Forelimb muscle (tissue), 1 donor: ENCODE measurements at places on chromosomes 12 and 14.

DNA sequence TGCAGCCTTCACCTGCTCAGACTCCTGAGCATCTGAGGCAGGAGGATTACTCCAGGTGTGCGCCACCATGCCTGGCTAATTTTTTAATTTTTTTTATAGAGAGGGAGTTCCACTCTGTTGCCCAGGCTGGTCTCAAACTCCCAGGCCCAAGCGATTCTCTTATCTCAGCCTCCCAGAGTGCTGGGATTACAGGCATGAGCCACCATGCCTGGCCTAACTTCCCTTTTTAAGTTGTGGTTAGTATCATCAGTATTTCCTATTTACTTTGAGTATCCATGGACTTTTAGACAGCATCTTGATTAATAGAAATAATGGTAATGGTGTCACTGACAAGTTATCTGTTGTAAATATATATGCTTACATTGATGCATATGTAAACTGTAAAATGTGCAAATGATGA, 116.9 kb downstream of the FGD4 start:
- no peak for DNase-seq

- no peak for DNase-seq
Observed at GRCh38 chr12:84741692-84742091, 170.9 kb downstream of the SLC6A15 start.

DNA sequence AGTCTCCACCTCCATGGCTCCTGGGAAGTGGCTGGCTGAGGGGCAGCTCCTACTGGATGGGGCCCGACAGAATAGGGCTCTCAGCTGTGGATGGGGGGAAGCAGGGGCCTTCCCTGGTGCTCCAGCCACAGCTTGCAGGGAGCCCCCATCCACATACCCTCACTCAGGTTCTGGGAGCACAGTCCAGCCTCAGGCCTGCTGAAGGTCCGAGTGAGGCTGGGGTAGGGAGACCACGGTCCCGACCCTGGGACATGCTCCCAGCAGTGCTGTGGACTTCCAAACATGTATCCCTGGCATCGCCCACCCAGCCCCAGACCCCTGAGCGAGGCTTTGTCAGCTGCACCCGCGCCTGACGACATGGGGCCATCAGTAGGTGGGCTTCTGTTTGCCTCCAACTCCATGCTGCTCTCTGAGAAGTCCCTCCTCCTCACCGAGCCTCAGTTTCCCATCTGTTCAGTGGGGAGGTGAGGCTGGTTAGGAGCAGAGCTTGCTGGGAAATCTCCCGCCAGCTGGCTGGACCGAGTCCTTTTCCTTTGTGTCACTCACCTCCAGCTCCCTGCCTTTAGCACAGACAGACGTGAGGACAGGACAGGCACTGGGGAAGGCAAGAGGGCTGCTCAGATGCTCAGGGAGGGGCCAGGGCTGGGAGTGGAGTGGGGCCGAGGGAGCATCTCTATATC, 9.1 kb upstream of the ATG101 start:
- no peak for DNase-seq

GRCh38 chr14:94787092-94787491, 17.2 kb upstream of the GSC start:
- no peak for DNase-seq

DNA sequence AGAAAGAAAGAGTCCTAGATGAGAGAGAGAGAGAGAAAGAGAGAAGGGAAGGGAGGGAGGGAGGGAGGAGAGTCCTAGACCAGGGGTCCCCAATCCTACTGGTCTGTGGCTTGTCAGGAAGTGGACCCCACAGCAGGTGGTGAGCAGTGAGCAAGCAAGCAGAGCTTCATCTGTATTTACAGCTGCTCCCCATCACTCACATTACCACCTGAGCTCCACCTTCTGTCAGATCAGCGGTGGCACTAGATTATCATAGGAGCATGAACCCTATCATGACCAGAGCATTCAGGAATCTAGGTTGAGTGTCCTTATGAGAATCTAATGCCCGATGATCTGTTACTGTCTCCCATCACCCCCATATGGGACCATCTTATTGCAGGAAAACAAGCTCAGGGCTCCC, 39.2 kb upstream of the AMN1 start:
- DNase-seq, result no peak

DNA sequence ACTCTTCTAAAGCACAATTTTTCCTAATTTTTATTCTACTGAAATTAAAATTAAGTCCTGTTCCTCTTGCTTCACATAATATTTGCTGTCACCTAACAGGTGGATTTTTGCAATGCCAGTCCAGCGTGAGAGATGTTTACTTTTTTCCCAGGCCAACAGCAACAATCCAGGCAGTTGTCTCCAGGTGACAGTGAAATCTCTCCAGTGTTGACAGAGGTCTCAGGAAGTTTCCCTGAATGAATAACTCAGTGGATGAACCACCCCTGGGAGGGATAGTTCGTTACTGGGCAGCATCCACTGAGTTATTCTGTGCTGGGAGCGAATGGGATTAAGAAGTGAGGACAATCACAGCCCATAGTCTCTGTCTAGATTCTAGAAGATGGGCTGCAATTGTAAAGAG, 7.1 kb upstream of the NT5DC3 start:
- DNase-seq, result no peak

GRCh38 chr12:96549341-96549740, 60.0 kb downstream of the CFAP54 start:
- DNase-seq, result no peak

DNA sequence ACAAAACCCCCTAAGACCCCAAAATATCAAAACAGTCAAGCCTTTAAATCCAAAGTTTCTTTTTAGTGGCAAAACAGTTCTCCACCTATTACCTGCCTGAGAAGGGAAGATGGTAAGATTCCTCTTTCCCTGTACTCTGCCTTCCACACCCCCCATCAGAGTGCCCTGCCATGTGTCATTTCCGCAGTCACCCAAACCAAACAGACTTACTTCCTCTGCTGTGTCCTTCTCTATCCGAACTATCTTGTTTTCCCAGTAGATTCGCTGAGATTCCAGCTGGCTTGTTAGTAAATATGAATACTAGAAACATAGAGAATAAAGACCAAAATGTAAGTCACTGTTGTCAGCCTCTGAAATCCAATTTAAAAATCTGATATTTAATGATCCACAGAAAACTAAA, 30.4 kb downstream of the BRAP start:
- no peak for DNase-seq

DNA sequence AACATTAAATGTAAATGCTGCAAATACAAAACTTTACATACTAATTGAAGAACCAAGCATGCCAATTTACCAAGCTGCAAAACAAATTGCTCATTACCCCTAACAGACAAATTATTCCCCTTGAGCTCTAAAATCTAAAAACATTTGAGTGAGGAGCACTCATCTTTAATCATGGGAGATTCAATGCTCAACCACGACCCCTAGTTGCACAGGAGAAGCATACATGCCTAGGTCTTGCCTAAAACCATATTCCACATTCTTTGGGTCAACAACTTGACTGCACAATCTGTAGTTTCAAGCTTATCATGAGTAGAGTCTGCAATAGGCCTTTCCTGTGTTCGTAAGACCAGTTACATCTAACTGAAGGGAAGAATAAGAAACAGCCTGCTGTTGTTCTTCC, 69.7 kb downstream of the MGAT4C start:
- no peak for DNase-seq
